Islet precursor cell (in vitro differentiated cells): ENCODE measurements at places on chromosomes 4 and X.
A peak's percentile ranks its signal among the peaks of the same experiment; 100 is the strongest.

GRCh38 chrX:119249891-119250290 lies 13.8 kb downstream of the PGRMC1 start:
- no peak for DNase-seq

DNA sequence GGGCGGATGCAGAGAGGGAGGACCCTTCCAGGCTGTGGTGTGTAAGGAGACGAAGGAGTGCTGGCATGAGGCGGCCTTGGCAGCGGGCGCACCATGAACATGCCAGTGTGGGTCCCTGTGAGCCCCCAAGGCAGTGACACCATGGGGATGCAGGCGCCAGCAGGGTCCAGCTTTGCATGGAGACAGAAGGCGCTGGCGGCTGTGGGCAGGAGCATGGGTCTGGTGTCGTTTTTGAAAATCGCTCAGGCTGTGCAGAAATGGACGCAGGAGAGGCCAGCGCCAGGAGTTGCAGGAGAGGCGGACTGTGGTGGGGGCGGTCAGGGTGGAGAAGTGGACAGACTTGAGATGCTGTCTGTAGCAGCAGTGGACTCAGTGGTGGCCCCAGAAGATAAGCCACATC lies 56.1 kb downstream of the PCGF3 start:
- DNase-seq: no peak

DNA sequence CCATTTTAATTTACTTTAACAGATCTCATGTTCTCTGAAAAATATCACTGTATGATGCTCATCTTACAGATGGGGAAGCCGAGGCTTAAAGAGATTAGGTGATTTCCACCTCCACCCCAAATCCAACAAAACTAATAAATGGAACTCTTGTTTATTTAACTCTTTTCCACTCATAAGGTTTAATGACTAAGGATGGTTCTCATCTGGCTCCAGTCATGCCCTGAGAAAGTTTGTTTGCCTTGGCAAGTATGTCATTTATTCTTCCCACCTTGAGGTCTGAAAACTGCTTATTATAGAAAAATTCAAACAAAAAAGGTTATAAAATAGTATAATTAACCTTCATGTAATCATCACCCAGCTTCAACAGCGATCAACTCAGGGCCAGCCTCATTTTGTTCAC lies 56.3 kb downstream of the PPEF2 start:
- DNase-seq: no peak

GRCh38 chr4:159269116-159269515 lies 166.2 kb downstream of the RAPGEF2 start:
- no peak for DNase-seq

DNA sequence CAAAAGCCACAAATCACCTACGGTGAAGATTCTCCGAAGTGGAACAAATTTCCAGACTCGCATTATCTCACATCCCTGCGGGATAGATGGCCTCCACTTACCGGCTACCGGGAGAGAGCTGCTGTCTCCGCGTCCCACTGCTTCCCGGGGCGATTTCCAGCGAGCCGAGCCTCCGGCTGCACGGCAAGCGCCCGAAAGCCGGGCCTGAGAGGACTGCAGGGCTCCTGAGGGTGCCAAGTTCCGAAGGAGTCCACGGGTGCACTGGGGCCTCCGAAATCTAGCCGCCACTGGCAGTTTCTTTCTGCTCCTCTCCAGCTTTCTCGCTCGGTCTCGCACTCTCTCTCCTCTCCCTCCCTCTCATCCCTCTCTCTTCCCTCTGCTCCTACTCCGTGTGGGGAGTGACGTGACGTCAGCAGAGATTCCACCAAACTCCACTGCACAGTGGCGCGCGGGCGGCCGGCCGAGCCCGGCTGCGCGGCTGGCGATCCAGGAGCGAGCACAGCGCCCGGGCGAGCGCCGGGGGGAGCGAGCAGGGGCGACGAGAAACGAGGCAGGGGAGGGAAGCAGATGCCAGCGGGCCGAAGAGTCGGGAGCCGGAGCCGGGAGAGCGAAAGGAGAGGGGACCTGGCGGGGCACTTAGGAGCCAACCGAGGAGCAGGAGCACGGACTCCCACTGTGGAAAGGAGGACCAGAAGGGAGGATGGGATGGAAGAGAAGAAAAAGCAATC lies 14.0 kb upstream of the PITX2 start:
- DNase-seq: peak; percentile 91

DNA sequence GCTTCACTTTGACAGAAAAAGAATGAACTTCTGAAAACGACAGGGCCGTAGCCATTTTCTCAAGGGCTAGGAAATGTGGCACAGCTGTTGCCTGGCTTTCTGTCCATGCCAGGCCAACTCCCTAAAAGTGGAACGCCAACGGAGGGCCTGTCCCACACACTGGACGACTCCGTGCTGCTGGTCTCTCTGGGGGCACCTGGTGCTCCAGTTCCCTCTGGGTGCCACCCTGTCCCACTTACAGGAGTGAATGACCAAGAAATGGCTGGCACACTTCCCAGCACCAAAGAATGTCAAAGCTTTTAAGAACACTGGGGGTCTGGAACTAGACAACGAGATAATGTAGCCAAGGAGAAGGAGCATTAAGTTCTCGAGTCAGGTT lies 40.9 kb downstream of the GATB start:
- no peak for DNase-seq

DNA sequence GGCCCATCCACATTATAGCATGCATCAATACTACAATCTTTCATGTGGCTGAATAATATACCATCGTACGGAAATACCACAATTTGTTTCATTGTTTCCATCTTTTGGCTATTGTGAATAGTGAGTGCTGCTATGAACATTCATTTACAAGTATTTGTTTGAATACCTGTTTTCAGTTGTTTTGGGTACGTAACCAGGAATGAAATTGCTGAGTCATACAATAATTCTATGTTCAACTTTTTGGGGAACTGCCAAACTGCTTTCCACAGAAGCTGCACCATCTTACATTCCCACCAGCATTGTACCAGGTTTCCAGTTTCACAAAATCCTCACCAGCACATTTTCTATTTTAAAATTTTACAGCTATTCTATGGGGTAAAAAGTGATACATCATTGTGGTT lies 28.5 kb upstream of the MANBA start:
- no peak for DNase-seq

- no peak for DNase-seq
Measured at GRCh38 chr4:162075726-162076125, 88.1 kb downstream of the FSTL5 start.

DNA sequence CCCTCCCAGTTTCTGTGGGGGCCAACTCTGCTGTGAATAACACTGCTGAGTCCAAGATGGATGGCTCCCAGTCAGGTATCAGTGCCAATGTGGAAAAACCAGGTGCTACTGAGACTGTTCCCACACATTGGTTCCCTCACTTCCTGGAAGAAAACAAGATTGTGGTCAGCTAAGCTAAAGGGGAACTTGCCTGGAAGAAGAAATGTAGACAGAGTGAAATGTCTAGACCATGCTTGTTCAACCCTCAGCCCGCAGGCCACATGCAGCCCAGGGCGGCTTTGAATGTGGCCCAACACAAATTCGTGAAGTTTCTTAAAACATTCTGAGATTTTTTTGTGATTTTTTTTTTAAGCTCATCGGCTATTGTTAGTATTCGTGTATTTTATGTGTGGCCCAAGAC lies 28.6 kb upstream of the UTP14A start:
- DNase-seq: peak; percentile 54

DNA sequence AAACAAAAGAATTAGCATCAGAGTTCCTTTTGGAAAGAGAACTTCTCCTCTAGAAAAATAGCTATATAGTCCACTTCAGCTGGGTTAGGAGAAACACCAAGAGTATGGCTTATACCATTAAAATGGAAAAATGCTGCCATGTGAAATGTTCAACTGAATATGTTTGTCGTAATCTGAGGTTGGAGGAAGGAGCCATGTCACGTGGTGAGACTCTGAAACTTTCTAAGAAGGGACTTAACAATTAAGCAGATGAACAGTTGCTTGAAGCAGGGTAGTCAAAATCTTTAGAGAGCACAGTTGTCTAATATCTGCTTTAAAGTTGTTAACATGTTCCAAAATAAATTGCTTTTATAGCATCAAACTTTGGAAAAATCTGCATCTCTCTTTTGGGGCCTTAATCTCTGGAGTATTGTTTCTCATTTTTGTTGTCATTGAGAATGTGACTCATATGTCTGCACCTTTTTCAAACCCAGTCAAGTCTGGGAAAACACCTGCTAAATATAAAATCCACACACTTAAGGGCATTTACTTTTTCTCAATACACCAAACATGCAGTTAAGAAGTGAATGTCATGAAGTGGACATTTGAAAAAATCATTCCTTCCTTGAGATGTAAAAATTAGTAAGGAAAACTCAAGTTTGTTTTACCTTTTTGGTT lies 168.8 kb upstream of the PDE5A start:
- no peak for DNase-seq

GRCh38 chr4:163680386-163681098 lies 186.1 kb downstream of the TMA16 start:
- no peak for DNase-seq

DNA sequence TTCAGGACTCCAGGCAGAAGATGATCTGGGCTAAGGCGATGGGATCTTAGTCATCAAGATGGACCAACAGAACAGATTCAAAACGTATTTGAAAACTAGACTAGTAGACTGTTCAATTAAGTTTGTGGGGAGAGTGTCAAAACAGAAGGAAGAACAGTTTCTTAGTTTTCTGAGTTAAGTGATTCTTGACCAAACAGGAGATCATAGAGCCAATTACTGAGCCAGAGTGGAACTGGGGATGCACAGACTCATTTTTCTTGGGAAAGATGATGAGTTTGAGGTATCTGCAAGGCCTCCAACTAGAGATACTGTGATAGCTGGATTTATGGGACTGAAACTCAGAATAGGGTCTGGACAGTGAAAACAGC lies 119.5 kb downstream of the REELD1 start:
- no peak for DNase-seq

- no peak for DNase-seq
Measured at GRCh38 chrX:20517565-20517964, 250.9 kb upstream of the RPS6KA3 start.

GRCh38 chr4:7668271-7668670 lies 233.5 kb upstream of the PSAPL1 start:
- DNase-seq: no peak

DNA sequence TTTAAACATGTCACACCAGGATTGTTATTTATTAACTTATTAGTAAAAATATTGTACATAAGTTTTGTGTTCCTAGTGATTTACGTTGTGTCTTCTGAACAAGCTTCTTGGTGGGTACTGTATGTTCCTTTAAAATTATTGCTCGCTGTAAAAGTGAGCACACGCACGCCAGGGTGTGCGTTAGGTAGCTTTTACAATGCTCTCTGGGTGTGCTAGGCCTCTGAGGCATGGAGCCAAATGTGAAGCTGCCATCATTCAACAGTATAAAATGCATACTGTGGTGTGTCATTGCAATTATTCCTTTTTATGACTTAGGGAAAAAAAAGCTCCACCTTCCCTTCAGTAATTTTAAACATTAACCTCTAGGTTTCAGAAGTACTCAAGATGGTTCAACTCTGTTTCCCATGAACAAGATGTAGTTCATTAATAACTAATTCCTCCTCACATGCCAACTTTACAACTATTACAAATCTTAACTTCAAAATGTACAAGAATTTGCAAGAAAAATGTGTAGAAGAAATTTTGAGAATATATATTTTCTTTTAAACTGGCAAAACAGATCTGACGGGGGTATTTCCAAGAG lies 42.4 kb downstream of the ATOH1 start:
- DNase-seq: no peak

DNA sequence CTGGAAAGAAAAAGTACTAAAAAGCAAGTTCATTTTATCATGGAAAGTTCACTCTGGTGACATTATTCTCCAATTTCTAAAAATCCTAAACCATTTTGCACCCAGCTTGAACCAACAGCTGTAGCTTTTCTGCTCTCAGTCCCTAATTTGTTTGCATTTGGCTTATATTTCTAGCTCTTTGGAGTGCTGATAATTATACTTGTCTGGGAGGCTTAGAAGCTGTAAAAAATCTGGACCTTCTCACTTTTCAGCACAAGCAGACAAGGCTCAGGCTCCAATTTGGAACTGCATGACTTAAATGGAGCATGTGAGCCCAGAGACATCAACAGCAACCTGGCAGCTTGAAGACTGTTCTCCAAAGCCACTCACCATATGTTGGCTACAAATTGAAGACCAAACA lies 170.9 kb upstream of the PCDH18 start:
- no peak for DNase-seq

GRCh38 chr4:144318797-144319196 lies 178.3 kb upstream of the GYPA start:
- no peak for DNase-seq

DNA sequence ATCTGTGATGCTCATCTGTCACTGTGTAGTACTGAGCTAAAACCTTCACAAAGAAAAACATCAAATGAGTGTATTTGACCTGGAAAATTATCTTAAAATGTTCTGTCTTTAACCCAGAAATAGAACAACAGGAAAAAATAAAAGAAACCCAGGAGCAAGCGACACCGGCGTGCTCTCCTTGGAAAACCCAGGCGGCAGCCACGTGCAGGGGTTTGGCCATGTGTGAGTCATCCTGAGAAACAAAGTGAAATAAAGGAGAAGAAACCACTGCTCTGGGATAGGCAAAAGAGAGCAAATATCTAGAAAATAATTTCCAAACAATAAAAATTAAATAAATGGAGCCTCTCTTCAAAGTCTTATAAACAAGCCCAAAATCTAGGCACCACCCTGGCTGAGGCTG lies 20.0 kb upstream of the TMEM128 start:
- DNase-seq: no peak

- DNase-seq: no peak
Measured at GRCh38 chrX:152942077-152942442, 44.2 kb downstream of the ZNF185 start.

DNA sequence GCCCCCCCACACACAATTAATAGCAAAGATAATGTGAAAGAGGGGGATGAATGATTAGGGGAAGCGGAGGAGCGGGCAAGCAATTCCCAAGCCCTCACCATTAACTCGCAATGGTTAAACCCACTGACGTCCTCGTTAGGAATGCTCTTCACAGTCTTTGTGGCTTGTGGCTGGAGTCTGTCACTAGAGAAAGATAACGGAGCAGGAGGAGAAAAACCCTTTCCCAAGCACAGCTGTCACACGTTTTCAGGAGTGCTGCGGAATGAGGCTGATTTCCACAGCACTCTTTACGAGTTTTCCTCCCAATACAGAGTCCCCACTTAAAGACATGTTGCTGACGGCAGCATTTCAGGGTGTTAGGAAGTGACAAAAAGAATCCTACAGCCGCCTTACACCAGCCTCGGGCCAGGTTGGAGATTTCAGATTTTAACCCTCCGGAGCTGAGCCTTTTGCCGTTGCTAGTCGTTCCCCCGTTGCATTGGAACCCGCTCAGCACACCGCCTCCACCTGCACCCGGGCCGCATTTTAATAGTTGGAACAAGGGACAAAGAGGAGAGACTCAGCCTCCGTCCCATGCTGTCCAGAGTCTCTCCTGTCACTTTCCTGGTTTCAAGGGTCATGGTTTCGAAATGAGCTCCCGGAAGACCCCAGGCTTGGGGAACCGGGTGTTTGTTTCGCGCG lies 92.2 kb downstream of the GEMIN8 start:
- peak; percentile 81 for DNase-seq

GRCh38 chr4:118784776-118785175 lies 51.1 kb downstream of the SEC24D start:
- no peak for DNase-seq
